ENCODE measurements at places on chromosomes 7 and 10. TPM values are rescaled to one million over a fixed set of nuclear protein-coding genes. Genes with fewer than 3 reads are reported as not detected.

- H3K4me1 ChIP-seq: no peaks in the 10 kb centered on the region
- H3K36me3 ChIP-seq: no peaks in the 10 kb centered on the region
- peaks cover 2% of the 10 kb centered on the region for H3K27me3 ChIP-seq
- no peak overlapping the region for H3K4me3 ChIP-seq
Observed at GRCh38 chr10:18710201-18710653, 51.0 kb downstream of the ARL5B start.

Gene HYAL4
- total RNA-seq: not detected

DNA sequence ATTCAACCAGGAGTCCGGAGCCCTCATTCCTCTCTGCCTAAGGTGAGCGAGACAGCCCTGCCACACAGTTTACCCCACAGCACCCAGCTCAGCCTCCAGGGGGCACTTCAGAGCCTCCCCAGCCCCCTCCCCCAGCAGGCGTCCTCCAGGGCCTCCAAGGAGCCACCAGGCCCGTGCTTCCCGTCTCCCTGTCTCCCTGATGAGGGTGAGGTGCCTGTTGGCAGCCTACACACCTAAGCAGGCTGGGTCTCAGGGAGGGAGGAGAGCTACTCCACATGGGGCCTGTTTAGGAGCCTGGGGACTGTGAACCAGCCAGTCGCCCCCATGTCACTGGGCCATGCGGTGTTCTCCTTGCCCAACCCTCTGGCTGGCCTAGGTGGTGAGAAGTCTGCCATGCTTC, 28.9 kb upstream of the TRIM8 start:
- no peak for DNase-seq
- peaks cover 40% of the 10 kb centered on the region for H3K36me3 ChIP-seq
- H3K4me3 ChIP-seq: no peak overlapping the region
- no peak overlapping the region for H3K27ac ChIP-seq

Gene FOXI2
- total RNA-seq: not detected

DNA sequence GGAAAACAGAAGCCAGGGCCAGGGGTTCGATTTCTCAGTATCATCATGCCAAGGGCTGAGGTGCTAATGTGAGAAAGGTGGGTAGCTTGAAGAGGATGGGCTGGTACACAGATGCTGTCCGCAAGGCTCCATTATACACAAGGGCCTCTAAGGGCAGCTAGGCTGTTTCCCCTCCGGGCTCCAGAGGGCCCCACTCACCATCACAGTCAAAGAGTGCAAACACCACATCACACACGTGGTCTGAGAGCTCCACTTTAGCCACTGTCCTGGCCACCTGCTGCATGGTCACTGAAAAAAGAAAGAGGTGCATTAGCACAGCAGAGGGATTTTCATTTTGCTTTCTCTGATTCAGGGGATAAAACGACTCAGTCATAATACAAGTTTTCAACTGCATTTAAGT, 20.9 kb upstream of the DNAJB12 start:
- H3K27me3 ChIP-seq: no peaks in the 10 kb centered on the region
- no peak overlapping the region for H3K4me3 ChIP-seq
- peaks cover 3% of the 10 kb centered on the region for H3K36me3 ChIP-seq
- no peak for DNase-seq

- no peaks in the 10 kb centered on the region for H3K27me3 ChIP-seq
- H3K4me3 ChIP-seq: no peak overlapping the region
- no peak for DNase-seq
- no peak overlapping the region for H3K27ac ChIP-seq
- H3K4me1 ChIP-seq: no peaks in the 10 kb centered on the region
- no peaks in the 10 kb centered on the region for H3K36me3 ChIP-seq
Observed at GRCh38 chr10:131021246-131021895, 290.1 kb downstream of the TCERG1L start.

DNA sequence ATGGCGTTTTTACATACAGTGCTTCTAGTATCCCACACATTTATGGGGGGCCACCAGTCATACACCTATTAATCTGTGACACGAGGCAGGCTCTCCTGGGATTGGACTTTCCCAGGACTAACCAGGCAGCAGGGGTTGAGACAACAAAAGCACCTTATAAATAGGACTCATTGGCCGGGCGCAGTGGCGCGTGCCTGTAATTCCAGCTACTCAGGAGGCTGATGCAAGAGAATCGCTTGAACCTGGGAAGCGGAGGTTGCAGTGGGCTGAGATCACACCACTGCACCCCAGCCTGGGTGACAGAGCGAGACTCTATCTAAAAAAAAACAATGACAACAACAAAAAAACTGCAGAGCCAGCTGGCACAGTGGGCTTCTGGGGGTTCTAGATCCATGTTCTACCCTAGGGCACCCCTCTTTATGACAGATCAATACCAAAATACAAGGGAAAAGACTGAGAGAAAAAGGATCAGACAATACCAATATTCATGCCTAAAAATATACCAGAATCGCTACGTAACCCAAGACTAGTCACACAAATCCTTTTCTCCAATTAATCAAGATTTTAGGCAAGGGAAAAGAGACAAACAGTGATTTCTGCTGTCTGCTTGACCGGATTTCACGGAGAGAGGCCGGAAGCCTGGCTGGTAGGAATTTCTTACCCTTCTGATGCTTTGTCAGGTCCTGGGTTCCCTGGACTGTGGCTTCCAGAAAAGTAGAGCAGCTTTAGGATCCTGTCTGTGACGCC, 98.4 kb upstream of the CCNY start:
- H3K4me1 ChIP-seq: no peaks in the 10 kb centered on the region
- no peaks in the 10 kb centered on the region for H3K36me3 ChIP-seq
- no peak overlapping the region for H3K27ac ChIP-seq
- no peaks in the 10 kb centered on the region for H3K27me3 ChIP-seq

- no peak overlapping the region for H3K4me3 ChIP-seq
- no peak for DNase-seq
- H3K27ac ChIP-seq: no peak overlapping the region
- H3K4me1 ChIP-seq: no peaks in the 10 kb centered on the region
- peaks cover 26% of the 10 kb centered on the region for H3K27me3 ChIP-seq
Observed at GRCh38 chr7:155850766-155851678, 38.8 kb upstream of the SHH start.

DNA sequence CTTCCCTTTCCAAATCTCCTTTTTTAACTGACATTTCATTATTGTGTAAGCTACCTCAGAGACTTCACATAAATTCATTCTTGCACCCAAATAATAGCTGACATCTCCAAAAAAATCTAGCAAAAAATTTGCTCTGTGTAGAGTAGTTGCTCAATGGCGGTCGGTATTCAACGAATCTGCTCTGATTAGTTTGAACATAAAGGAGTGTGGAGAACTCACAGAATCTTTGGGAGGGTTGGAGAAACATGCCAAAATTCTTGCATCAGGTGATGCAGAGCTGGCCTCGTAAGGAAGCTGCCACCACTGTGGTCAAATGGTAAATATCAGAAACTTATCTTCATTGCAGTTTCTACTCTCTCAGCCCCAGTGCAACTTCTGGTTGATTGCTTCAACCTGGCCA, 201.2 kb upstream of the MDFIC start:
- no peaks in the 10 kb centered on the region for H3K36me3 ChIP-seq
- H3K4me3 ChIP-seq: no peak overlapping the region
- no peak for DNase-seq
- no peak overlapping the region for H3K27ac ChIP-seq
- no peaks in the 10 kb centered on the region for H3K27me3 ChIP-seq
- no peaks in the 10 kb centered on the region for H3K4me1 ChIP-seq

- H3K4me1 ChIP-seq: no peaks in the 10 kb centered on the region
- no peaks in the 10 kb centered on the region for H3K27me3 ChIP-seq
- H3K27ac ChIP-seq: no peak overlapping the region
- H3K4me3 ChIP-seq: no peak overlapping the region
- DNase-seq: no peak
Observed at GRCh38 chr7:94957061-94957460, 49.7 kb downstream of the PPP1R9A start.

Gene CLEC2L
- total RNA-seq: not detected

DNA sequence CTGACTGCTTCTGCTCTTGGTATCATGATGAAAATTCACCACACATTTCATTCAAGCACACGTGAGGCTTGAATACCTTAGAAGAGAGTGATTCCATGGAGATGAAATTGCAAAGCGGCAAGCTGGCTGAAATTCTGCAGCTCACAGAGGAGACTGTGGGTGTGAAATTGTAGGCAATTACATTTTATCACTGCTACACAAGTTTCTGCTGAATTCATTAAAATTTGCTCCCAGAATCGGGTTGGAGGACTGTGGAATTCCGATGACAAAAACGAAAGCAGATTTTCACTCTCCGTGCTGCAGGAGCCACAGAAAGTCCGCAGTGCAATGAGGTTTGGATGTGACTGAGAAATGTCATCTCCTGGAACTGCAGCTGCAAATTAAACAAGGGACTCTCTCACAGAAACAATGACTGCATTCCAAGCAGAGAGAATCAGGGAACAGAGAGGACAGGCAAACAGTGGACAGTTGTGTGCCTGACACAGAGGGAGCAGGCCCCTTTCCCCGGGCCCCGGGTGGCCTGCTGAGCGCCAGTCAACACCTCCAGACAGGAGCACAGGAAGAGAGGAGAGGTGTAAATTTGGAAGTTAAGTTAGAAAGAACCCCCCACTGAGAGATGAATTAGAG, 109.1 kb downstream of the C10orf90 start:
- H3K27me3 ChIP-seq: peaks cover 3% of the 10 kb centered on the region
- no peaks in the 10 kb centered on the region for H3K4me1 ChIP-seq
- H3K4me3 ChIP-seq: no peak overlapping the region
- no peak overlapping the region for H3K27ac ChIP-seq

Gene AS3MT
- total RNA-seq: 1.3 TPM

GRCh38 chr7:25124465-25125136, 459 bp downstream of the CYCS start:
- H3K27ac ChIP-seq: peak overlapping the region; percentile 97
- peaks cover 10% of the 10 kb centered on the region for H3K4me1 ChIP-seq
- peaks cover 24% of the 10 kb centered on the region for H3K36me3 ChIP-seq

Gene SLC18A3
- total RNA-seq: not detected

Gene CPN1
- total RNA-seq: not detected

GRCh38 chr7:25851332-25852210, 300.4 kb upstream of the NFE2L3 start:
- DNase-seq: peak; percentile 49
- H3K27ac ChIP-seq: no peak overlapping the region
- no peaks in the 10 kb centered on the region for H3K36me3 ChIP-seq

GRCh38 chr7:111750228-111750627, 187.9 kb upstream of the IMMP2L start:
- H3K27me3 ChIP-seq: no peaks in the 10 kb centered on the region
- no peak overlapping the region for H3K27ac ChIP-seq
- no peaks in the 10 kb centered on the region for H3K36me3 ChIP-seq

DNA sequence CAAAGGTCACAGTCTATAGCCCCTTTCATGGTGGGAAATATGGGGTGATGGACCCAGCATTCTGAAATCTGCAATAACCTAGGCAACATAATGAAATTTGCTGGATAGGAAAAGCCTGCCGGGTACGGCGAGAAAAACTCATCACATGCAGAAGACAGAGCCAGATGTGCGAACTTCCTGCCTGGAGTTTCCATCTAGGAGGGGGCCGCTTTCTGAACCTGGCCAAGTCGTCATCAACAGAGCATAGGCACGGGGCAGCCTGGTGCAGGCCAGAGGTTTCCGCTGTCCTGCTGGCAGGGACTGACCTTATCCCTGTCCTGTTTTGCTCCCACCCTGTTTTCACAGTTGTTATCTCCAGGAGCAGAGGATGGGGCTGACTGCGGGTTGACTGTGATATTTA, 27.4 kb downstream of the CCDC3 start:
- H3K4me3 ChIP-seq: no peak overlapping the region
- H3K36me3 ChIP-seq: no peaks in the 10 kb centered on the region
- H3K27ac ChIP-seq: no peak overlapping the region
- H3K4me1 ChIP-seq: no peaks in the 10 kb centered on the region
- no peak for DNase-seq

DNA sequence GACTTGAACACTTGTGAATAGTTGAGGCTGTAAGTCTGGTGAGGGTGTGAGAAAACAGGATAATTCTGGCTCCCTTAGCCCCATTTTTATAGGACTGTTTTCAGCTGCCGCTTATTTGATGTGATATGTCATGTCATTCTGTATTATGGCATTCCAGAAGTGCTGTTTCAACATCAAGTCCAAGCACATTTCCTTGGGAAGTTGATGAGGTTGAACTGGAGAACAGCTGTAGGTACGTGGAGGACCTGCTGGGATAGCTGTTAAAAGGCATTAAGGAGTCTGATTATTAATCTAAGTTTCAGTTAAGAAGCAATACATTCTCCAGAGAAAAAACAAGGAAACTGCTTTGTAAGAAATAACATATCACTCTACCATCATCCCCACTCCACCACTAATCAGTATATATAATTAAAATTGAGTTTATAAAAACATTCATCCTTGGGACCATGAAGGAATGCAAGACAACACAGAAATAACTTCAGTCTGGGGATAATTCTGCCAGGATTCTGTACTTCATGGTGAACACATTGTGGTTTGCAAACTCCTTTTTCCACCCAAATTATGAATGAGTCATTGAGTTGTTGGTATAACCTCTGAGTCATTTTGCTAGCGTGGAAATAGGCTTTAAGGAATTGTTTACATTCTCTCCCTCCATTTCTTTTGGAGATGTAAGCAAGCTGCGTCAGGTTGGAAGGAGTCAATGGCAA, 39.9 kb upstream of the TMEM229A start:
- H3K4me3 ChIP-seq: no peak overlapping the region
- DNase-seq: no peak
- H3K27ac ChIP-seq: no peak overlapping the region
- no peaks in the 10 kb centered on the region for H3K36me3 ChIP-seq
- H3K27me3 ChIP-seq: no peaks in the 10 kb centered on the region

DNA sequence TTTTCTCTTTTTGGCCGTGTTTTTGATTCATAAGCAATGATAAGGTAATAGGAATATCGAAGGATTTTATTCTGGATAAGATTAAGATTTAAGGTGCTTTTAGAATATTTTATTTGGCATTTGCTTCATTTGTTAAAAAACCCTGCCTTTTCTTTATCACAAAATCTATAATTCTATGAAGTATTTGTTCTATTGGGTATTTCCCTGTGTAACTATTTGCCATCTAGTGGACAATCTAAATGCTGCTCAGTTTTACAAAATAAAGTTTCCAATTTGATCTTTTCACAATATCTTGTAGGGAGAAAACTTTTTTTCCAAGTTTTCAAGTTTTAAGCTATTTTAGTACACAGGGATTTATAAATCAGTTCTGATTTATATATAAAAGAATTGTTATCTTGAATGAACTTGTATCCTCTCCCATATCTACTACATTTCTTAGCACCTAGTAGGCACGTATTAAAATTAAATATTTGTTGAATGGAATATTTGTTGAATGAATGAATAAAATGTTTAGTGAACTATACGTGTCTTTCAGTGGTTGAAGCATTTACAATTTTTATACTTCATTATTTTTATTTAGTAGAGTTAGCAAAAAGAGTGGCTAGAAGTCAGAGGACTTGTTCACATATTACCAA, 26.5 kb downstream of the ANKRD7 start:
- H3K4me3 ChIP-seq: no peak overlapping the region
- H3K4me1 ChIP-seq: no peaks in the 10 kb centered on the region
- H3K27me3 ChIP-seq: no peaks in the 10 kb centered on the region
- DNase-seq: no peak

Measured in T-cell (primary cell).